Hepatocyte (in vitro differentiated cells): ENCODE measurements at places on chromosomes 1 and 21. TPM values are rescaled to one million over a fixed set of nuclear protein-coding genes. Genes with fewer than 3 reads are reported as not detected.

TRIM58 gene
- polyA plus RNA-seq, result 0.05 TPM in 1 of 2 replicates, not detected in the other

PLA2G2D gene
- not detected in 2 replicates for polyA plus RNA-seq

TMEM79 gene
- polyA plus RNA-seq, result 8.5 and 15.7 TPM in 2 replicates

PDE4B gene
- polyA plus RNA-seq, result 1.3 and 1.8 TPM in 2 replicates

LYPD8 gene
- not detected in 2 replicates for polyA plus RNA-seq

THEMIS2 gene
- 1.1 TPM in 1 of 2 replicates, not detected in the other for polyA plus RNA-seq

COL9A2 gene
- 24.9 and 33.5 TPM in 2 replicates for polyA plus RNA-seq

TMEM240 gene
- 2.1 and 2.6 TPM in 2 replicates for polyA plus RNA-seq

CYP2J2 gene
- 2.7 and 6.1 TPM in 2 replicates for polyA plus RNA-seq

LDLRAD1 gene
- polyA plus RNA-seq, result 0.13 and 0.82 TPM in 2 replicates

SLC30A10 gene
- polyA plus RNA-seq, result 5.1 and 6.0 TPM in 2 replicates

TAL1 gene
- 0.68 TPM in 1 of 2 replicates, not detected in the other for polyA plus RNA-seq

GSTM4 gene
- polyA plus RNA-seq, result 97.4 and 116 TPM in 2 replicates

GOLT1A gene
- polyA plus RNA-seq, result 34.7 and 36.0 TPM in 2 replicates

VANGL2 gene
- 8.2 and 8.9 TPM in 2 replicates for polyA plus RNA-seq

NOC2L gene
- polyA plus RNA-seq, result 66.6 and 68.1 TPM in 2 replicates

PERM1 gene
- 1.3 and 1.6 TPM in 2 replicates for polyA plus RNA-seq

MYOC gene
- polyA plus RNA-seq, result not detected in 2 replicates

MATN1 gene
- 3.4 and 3.7 TPM in 2 replicates for polyA plus RNA-seq

ORC1 gene
- polyA plus RNA-seq, result 1.3 and 1.8 TPM in 2 replicates
